ENCODE measurements at places on chromosomes 16 and 17.

DNA sequence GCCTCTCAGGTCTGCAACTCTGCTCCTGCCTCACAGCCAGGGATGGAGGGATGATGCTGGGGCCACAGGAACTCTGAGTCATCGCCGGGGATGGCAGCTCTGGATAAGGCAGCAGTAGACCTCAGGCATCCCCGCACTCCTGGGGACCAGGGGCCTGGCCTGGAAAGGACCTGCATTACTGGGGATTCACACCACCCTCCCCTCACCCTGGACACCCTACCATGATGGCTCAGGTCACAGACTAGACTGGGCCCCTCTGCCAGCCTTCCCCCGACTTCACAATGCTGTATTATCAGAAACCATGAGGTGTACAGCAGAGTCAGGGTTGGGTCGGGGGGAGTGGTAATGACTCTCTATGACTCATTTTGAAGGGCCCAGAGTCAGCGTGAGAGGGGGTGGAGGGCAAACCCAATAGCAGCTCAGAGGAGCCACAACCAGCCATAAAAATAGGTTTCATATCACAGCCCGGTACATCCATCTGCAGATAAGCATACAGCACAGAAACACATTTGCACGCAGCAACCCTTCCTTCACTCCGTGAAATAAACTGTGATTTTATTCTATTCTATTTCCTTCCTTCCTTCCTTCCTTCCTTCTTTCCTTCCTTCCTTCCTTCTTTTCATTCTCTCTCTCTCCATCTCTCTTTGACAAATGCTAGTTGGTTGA lies 28.8 kb downstream of the DYNLRB2 start:
- no peak for DNase-seq

GRCh38 chr16:7482032-7482431 lies 149.4 kb downstream of the RBFOX1 start:
- DNase-seq = no peak

DNA sequence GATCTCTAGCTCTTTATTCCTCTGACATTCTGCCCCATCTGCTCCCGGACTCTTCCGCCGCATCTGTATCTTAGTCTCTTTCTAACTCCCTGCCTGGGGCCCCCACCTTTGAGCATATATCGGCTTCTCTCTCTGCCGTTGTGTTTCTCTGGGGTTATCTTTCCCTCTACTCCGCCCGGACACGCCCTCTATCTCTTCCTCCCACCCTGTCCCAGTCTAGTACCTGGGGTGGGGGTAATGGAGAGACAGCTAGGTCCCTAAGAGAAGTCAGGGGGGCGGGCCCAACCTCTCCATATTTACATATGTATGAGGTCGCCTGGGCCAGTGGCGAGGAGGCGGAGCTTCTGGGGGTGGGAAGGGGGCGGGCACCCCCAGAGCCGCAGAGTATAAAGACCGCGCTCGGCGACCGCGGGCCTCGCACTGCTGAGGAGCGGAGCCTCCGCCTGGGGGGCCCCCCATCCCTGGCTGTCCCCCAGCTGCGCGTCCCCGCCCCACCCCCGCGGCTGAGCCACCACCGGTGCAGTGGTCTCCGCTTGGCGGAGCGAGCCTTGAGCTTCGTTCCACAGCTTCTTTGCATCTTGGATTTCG lies at the start of gene ATP1B2:
ATP1B2 (plus strand) TSS at position 418 of the 588 bp plus-strand sequence. CDS start 593 bp downstream, outside the sequence.
- peak; percentile 56 for DNase-seq

- DNase-seq = no peak
Observed at GRCh38 chr16:15782573-15783365, 74.1 kb downstream of the MYH11 start.

DNA sequence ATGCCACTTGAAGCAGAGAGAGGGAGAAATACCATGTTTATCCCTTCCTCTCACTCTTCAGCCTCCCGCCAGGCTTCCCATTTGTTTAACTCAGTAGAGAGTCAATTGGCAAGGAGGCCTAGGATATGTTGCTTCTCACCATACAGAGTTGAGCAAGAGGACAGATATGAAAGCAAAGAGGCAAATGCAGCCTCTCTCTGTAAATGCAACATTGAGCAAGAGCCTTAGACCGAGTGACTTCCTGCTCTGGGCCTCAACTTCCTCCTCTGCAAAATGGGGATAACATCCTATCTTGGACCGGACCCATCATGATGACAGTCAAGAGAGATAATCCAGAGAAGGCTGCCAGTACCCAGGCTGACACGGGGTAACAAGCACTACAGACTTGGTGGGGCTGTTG lies 36.8 kb downstream of the SOCS1 start:
- DNase-seq = no peak

- no peak for DNase-seq
Observed at GRCh38 chr16:17244872-17245551, 225.7 kb downstream of the XYLT1 start.

DNA sequence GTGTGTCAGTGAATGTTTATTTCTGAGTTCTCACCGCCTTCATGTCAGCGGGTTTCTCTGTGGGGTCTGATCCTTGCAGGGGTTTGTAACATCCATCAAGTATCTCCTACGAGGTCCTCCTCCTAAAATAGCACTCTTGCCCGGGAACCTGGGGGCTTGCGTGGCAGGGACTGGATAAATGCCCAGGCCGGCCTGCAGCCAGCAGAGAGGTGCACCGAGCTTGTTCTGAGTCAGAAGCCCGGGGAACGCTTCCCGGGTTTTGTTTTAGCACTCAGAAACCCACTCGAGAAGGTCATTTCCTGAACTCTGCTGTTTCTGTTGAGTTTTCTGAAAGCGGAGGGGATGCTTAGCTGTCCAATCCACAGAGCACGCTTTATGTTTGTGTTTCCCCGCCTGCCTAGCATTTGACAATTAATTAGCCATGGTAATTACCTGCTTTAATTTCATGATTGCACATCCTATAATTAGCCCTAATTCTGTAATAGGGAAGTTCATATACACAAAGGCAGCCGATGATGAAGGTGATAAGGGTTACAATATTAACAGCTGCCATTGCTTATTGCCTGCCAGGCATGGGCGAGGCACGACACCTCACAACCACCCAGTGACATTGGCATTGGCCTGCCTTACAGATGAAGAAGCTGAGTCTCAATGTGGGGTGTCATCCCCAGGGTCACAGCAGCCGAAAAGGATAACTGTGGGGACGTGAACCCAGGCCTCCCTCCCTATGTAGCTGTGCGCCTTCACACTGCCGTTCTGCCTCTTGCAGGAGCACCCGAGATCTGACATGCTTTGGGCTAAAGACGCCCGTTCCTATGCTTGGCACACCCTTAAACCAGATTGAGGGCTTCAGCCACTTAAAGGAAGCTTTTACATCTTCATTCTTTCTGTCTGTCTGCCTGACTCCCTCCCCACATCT lies 333.1 kb downstream of the CPPED1 start:
- no peak for DNase-seq

DNA sequence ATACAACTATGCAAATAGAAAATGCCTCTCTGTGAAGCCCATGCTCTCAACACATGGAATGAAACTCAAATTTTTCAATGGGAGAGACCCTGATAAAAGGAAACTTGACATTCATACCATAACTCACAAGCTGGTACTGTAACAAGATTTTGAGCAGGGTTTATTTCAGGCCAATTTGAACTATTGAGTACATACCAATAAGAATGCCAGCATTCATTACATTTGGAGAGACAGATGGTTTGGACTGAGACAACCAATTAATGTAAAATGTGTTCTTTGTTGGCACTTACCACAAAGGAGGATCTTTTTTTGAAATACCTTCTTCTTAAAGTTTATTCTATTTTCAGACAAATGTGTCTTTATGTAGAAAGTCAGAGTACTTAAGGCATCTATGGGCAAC lies 1357.0 kb upstream of the GOT2 start:
- no peak for DNase-seq

DNA sequence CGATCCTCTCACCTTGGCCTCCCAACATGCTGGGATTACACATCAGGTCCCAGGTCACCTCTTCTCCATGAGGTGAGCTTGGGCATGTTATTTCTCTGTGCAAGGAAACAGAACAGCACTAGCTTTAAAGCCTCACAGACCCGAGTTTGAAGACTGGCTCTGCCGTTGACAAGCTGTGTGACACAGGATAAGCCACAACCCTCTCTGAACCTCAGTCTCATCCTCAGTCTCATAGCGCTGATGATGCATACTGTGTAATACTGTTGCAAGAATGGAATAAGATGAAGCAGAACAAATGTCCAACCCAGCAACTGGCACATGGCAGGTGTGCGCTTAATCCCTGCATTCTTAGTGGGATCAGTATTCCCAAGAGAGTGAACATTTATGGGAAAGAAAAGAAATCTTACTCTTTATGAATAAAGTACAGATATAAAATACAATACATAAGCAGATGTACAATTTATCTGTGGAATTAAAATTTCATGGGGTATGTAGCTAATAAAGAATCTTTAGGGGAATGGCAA lies 43.5 kb downstream of the ABAT start:
- DNase-seq = no peak

- no peak for DNase-seq
Observed at GRCh38 chr17:2721603-2722002, 10.0 kb upstream of the CLUH start.

GRCh38 chr17:80722661-80723060 lies 178.0 kb downstream of the RPTOR start:
- DNase-seq = no peak

GRCh38 chr17:37791447-37792399 lies 46.9 kb upstream of the HNF1B start:
- DNase-seq = peak; percentile 32

DNA sequence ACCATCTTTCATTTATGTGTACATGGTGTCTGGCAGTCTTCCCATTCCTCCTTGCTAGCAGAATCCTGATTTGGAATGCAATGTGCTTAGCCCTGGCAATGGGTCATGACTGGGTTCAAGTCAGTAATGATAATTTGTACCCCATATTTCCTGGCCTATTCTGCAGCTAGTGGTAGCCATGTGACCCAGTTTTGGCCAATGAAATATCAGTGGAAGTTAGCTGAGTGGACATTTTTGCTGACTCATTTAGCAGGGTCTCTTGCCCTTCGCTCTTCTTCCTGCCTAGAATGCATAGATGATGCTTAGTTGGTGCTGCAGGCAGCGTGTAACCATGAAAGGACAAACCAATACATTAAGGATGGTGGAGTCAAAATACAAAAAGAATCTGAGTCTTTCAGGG lies 78.8 kb upstream of the AKTIP start:
- no peak for DNase-seq

DNA sequence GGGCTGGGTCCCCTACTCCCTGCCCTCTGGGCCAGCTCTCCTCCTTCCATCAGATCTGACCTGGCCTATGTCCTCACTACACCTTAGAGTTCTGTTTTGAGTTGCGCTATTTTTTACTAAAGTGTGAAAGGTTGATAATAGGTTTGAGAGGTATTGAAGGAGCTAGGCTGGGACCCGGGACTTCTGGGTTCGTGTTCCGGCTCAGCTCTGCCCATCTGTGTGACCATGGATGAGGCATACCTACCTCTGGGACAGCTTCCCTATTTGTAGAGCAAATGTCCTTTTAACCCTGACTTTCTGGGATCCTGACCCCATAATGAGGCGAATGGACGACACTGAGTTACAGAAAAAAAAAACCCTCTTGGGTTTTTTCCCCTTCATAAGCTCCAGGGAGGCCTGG lies 36.0 kb downstream of the IL21R start:
- no peak for DNase-seq

GRCh38 chr16:84040226-84040822 lies 2.3 kb downstream of the SLC38A8 start:
- no peak for DNase-seq

DNA sequence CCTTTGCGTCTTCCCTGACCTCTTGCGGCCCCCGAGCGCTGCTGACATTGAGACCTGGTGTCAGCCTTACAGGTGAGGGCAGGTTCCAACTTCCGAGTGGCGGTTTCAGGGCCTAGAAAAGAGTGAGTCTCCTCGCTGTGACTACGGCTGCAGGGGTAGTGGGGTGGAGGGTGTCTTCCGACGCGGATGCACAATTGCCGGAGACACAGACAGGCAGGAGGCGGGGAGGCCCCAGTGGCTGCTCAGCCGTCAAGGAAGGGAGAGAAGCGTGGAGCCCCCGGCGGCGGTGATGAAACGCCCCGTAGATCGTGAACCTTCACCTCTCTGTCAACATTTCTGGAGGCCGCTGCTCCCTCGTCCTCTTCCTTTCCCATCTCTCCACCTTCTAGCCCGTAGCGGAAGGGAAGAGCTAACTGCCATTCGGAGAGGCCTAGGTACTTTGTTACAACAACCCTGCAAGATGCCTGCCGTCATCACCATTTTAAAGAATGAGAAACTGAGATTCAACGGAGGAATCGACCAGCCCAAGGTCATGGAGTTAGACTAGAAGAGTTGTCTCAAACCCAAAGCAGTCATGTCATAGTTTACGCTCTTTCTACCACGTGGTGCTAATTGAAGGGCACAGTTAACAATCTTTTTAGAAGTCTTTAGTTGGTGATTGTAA lies 485 bp downstream of the DNAJA3 start:
- no peak for DNase-seq

DNA sequence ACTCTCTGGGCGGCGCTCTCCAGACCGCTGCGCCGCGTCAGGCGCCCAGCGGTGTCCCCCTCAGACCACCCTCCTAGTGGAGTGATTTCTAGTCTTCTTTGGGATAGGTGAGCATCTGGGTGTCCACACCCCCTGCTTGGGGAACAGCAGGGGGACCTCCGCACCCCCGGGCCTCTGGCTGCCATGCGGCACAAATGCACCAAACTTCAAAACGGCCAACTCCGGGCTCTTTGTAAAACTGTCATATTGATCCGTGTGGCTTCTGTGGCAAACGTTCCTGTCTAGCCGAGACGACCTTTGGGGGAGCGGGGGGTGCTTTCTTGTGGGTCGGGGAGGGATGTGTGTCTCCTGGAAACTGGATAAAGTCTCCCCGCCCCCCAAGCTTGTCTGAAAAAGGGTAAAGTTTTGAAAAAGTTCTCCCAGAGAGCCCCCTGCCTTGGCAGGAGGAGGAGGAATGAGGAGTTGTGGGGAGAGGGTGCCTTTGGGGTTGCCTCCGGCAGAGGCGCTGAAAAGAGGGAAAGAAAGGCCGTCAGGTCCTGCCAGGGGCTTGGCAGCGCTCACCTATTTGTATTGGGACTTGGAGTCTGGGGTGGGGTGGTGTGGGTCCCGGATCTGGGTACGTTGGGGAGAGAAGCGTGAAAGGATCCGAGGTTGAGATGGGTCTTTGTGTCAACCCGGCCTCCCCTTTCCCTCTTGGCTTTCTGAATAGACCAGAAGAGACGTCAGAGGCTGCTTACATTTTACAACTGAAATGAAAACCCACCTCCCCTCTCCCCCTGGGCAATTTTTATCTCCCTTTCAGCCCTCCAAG lies 2.2 kb upstream of the CHD3 start:
- peak; percentile 61 for DNase-seq

GRCh38 chr16:2513405-2514332 lies at the start of gene ATP6V0C:
TSS of gene ATP6V0C (plus strand) at chr16:2513952. CDS start at chr16:2514104, 152 bp downstream.
- peak; percentile 87 for DNase-seq

- DNase-seq = peak; percentile 99
Observed at GRCh38 chr17:76709077-76709950, 1.5 kb downstream of the MXRA7 start.

- no peak for DNase-seq
Observed at GRCh38 chr17:40520991-40521453, 19.6 kb upstream of the TNS4 start.
